Endothelial cell (in vitro differentiated cells): ENCODE measurements at places on chromosomes 13 and 19.

GRCh38 chr13:88000787-88001186, 329.6 kb downstream of the SLITRK5 start:
- DNase-seq = no peak

GRCh38 chr13:51361106-51361505, 21.6 kb downstream of the SERPINE3 start:
- DNase-seq = no peak

GRCh38 chr13:20442798-20443381, 82.8 kb downstream of the CRYL1 start:
- no peak for DNase-seq

DNA sequence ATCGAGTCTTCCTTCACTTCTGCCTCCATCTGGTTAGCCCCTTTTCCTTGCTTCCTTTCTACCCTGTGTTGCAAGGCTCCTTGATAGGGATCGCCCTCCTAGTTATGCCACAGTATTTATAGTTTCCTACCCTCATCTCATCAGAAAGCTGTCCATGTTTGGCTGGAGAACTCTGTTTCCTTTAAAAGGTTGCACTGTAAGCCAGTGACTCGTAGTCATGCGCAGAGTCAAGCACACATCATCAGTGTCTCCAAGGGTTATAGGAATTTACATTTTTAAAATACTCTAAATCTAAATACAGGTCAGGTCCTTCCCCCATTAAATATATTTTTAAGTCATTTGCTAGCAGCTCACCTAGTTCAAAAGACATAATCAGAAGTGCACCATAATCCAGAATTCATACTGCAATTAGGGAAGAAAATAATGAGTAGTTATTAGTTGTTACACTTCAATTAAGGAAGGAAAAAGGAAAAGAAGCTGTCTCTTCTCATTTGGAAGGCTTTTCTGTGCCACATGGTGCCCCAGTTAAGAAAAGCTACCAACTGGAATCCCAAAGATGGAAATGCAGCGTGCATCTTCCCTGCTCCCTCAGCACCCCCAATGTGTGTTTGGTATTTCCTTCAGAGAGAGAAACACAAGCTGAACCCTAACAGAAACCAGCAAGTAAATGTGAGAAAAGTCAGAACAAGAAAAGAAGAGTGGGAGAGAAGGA, 81.0 kb downstream of the GPR12 start:
- no peak for DNase-seq

GRCh38 chr19:51295382-51296126, 15.9 kb upstream of the IGLON5 start:
- DNase-seq = no peak

- DNase-seq = no peak
Observed at GRCh38 chr13:46855166-46855565, 41.7 kb downstream of the HTR2A start.

GRCh38 chr19:16367261-16367683, 42.6 kb downstream of the KLF2 start:
- no peak for DNase-seq

- no peak for DNase-seq
Observed at GRCh38 chr13:93625536-93625935, 398.9 kb downstream of the GPC6 start.

GRCh38 chr13:93039131-93039530, 187.5 kb upstream of the GPC6 start:
- no peak for DNase-seq

- DNase-seq = no peak
Observed at GRCh38 chr19:17881701-17882100, 10.0 kb downstream of the SLC5A5 start.

- DNase-seq = no peak
Observed at GRCh38 chr13:77329911-77330584, 3.2 kb upstream of the MYCBP2 start.

DNA sequence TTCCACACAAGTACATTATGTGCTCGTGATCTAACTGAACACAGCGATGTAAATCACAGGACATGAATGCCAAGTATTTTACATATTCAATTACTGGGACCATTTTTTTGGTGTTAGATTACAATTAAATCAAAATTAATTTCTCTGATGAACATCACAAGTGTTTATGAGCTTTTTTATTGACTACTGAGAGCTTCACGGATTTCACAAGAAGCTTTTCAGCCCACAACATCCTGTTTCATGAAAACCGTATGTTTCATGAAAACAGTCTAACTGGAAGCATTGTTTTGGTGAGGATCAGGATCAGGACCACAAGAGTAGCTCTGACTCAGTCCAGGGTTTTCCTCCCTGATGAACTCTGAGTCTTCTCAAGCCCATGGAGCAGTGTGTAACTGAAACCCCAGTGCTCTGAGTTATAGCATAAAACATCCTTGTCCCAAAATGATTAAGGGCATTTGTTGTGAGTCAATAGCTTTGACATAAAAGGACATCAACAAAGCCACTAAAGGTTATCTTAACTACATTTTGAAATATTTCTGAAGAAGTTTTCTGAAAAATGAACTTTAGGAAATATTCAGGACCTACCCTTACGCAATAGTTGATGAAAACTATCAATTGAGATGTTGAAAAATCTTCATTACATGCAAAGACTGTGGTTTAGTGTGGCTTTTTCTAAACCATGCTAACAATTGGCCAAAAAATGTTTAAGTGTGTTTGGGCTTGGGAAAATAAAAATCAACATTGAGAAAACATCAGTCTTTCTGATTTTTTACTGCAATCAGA, 49.3 kb downstream of the UFM1 start:
- DNase-seq = no peak

DNA sequence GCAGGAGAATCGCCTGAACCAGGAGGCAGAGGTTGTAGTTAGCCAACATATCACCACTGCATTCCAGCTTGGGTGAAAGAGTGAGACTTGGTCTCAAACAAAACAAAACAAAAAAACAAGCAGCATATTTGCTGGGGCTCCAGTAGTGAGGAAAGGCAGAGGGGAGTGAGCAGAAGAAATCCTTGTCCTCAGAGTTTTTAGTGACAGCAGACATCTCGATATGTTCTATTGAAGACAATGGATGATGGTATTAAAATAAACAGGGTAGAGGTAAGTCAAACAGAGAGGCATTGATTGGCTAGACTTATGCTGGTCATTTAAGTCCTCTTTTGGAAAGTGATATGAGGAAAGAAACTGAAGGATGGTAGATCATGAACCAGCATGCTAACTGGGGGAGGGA, 19.0 kb downstream of the NLRP7 start:
- no peak for DNase-seq

GRCh38 chr13:95284436-95284835, 16.8 kb downstream of the ABCC4 start:
- DNase-seq = no peak
